ENCODE measurements at places on chromosomes 2 and 18.

DNA sequence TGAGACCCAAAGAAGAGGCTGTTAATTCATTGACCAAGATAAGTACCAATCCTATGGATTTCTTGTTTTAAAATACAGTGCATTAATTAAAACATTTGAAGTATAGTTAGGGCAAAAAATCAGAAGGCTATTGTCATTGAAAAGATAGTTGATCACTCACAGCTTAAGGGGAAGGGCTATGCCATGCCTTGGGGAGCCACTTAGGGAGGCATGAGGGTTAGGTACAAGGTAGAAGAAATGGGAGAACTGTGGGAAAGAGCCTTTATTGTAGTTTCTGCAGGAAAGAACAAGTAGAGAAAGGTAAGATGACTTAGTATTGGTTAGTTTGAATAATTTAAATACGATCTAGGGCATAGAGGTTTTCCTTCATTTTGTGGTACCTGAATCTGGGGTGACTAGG is 1285.5 kb upstream of the TMEFF2 start:
- no peak for DNase-seq

- no peak for DNase-seq
Measured at GRCh38 chr2:192090911-192091310, 103.8 kb downstream of the TMEFF2 start.

DNA sequence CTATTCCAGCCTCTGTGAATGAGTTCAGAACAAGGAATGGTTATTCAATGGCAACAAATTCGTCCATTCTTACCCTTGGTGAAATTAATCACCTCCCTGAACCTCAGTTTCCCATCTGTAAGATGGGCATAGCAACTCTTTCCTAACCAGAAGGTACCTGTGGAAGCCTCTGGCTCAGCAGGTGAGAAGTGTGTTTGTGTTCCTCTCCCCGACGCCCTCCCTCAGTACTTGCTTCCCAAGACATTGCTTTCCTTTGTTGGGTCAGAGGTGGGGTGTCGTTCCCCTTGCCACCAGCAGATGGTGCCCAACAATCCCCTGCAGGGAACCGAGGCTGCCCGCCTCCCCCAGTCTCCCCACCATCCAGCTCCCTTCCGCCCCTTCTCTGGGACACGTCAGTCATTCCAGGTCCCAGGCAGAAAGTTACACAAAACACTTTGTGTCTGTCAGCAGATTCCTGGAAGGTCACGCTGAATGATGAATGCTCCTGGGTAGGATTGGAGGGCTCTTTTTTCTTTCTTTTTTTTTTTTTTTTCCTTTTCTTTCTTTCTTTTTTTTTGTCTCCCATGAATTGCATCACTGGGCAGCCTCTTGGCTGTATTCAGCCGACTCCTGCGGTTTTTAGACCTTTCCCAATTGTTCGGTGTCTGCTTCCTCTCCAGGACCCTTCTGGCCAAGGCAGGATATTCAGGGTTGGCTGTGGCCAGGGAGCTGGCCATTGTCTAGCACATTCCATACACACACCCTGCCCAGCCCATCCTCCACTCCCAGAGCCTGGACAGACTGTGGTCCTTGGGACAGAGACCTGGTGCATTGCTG is 117.3 kb downstream of the LPIN1 start:
- DNase-seq = peak; percentile 45

- no peak for DNase-seq
Measured at GRCh38 chr2:102172745-102173144, 14.1 kb upstream of the IL1RL2 start.

DNA sequence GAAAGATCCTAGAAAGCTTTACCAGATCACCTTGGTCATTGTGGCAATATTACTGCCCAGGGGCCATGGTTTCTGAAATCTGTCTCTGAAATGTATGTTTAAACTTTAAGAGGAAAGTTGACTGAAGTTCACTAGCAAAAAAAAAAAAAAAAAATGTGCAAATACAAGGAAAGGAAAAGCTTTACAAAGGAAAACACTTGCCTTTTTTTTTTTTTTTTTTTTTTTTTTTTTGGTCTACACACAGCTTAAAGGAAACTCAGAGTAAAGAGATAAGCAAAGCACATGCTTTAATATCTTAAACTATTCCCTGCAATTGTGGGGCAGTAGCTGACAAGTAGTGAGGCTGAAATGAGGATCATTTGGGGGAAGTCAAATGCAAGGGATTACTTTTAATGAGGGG is 174.2 kb upstream of the EPAS1 start:
- DNase-seq = no peak

DNA sequence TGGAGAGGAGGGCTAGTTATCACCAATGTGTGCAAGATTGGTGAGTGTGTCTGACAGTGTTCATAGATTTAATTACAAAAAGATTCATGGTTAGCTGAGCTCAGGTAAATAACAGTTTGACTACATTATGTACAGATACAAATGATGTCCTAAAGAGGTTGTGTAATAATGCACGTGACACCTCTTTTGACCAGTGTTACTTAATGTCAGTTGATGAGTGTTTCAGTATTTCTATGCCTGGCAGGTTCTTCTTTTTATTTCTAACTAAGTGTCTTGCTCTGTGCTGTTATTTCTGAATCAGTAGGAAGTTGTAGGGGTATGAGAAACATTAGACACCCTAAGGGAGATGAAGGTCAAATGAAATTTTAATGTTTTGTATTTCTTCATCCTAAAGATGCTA is 7.9 kb upstream of the INHBB start:
- no peak for DNase-seq

- no peak for DNase-seq
Measured at GRCh38 chr2:42519624-42520023, 25.8 kb upstream of the KCNG3 start.

DNA sequence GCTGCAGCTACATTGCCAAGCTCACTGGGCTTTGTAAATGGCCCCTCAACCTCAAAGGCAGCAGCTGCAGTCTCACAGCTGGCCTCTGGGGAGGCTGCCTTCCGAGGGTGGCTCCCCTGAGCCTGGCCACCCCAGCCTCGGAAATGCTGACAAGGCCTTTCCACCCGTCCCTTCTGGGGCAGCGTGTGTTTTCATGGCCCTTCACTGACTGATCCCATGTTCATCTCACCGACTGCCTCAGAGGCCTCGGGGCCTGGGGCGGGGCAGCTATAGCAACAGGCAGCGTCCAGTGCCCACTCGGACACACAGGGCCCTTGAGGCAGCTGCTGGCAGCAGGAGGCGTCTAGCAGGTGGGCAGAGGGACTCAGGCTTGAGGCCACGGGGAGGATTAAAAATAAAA is 149.7 kb downstream of the GLI2 start:
- no peak for DNase-seq

- no peak for DNase-seq
Measured at GRCh38 chr2:128607440-128607839, 288.8 kb upstream of the HS6ST1 start.

DNA sequence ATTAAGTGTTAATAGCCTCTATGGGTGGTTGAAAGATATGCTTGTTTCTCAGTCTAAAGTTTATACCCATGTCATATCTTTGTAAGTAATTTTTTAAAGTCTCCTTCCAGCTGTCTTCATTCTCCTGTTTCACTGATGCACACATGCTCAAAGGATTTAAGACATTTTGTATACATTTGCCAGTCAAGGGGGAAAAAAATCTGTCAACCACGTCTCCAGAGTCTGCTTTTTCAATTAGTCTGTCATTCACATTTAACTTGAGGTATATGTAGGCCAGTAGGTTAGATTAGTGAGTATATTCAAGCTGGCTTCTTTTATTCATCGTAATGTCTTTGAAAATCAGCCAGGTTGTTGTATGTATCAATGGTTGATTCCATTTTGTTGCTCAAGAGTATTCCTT is 193.5 kb downstream of the MCFD2 start:
- no peak for DNase-seq

- no peak for DNase-seq
Measured at GRCh38 chr18:57243624-57244179, 96.8 kb downstream of the BOD1L2 start.

- DNase-seq = no peak
Measured at GRCh38 chr2:140308706-140309105, 1528.5 kb upstream of the NXPH2 start.

- no peak for DNase-seq
Measured at GRCh38 chr18:28854964-28855363, 678.0 kb upstream of the CDH2 start.

DNA sequence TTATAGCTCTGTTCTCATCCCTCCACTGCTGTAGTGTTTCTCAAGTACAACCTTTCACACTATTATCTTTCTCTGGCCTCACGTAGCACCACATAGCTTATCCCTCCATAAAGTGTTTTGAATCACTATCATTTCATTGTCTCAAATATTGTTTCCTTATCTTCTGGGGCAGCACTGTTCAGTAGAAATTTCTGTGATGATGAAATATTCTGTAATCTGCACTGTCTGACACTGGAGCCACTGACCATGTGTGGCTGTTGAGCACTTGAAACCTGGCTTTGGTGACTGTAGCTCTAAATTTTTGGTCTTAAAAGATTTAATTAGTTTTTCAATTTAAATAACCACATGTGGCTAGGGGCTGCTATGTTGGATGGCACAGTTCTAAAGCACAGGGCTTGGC is 78.9 kb downstream of the CPS1 start:
- DNase-seq = no peak

- DNase-seq = no peak
Measured at GRCh38 chr18:55908901-55909366, 320.9 kb upstream of the TCF4 start.

DNA sequence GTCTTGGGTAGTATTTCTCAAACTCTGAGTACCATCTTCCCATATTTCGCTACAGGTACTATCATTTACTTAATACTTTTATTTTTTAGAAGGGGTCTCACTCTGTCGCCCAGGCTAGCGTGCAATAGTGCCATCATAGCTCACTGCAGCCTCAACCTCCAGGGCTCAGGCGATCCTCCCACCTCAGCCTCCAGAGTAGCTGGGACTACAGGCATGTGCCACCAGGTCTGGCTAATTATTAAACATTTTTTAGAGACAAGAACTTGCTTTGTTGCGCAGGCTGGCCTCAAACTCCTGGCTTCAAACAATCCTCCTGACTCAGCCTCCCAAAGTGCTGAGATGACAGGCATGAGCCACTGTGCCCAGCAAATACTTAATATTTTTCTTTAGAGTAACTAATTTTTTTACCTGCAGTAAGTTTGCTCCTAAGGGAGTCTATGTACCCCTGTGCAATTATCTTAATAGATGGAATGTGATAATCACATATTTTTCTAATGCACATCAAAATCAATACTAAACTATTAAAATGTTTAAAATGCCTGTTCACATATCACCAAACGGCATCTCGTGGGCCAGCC is 100.6 kb upstream of the ST3GAL5 start:
- no peak for DNase-seq

- no peak for DNase-seq
Measured at GRCh38 chr2:56583796-56584315, 400.1 kb downstream of the CCDC85A start.

DNA sequence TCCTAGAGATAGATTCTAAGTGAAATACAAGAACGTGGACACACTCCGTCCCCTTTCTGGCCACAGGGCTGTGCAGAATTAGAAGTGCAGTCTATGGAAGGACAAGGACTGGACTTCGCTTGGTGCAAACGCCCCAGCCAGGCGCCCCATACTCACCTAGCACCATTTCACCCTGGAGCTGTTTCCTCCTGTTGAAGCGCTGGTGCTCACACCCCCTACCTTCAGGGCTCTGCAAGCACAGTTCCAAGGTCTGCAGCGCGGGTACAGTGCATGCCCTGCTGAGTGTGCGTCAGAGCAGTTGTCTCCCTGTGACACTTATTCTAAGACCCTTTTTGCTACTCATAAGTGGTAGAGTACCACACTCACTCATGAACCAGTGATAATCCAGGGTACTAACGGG is 3.0 kb downstream of the HPCAL1 start:
- no peak for DNase-seq

DNA sequence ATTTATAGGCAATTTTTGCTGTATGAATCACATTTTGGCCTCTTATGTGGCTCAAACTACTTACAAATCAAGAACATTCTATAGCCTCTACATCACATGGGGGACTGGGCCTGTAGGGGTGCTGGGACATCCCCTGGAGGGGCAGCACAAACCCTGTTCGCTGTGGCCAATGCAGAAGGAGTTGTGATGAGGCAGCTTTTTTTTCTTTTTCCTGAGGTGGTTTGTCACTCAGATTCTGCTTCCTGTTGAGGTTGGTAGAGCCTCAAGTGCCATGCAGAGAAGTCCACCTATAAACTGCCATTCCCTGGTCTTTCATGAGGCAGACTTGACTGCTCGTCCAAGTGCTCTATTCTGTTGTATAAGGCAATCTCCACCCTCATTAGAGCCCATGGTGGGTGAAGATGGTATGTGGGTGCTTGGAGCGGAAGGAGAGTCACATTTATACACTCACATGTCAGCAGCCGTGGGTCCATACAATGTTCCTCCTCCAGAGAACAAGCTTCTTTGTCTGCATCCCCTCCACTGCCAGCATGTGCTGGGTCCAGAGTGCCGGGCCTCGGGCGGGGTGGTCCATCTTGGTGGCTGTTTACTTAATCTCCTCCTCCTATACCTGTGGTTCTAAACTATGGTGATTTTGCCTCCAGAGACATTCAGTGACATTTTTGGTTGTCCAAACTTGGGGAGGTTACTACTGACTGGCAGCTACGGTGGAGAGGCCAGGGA is 120.3 kb downstream of the ACOXL start:
- DNase-seq = no peak

- DNase-seq = no peak
Measured at GRCh38 chr2:133411101-133411500, 157.2 kb downstream of the NCKAP5 start.

DNA sequence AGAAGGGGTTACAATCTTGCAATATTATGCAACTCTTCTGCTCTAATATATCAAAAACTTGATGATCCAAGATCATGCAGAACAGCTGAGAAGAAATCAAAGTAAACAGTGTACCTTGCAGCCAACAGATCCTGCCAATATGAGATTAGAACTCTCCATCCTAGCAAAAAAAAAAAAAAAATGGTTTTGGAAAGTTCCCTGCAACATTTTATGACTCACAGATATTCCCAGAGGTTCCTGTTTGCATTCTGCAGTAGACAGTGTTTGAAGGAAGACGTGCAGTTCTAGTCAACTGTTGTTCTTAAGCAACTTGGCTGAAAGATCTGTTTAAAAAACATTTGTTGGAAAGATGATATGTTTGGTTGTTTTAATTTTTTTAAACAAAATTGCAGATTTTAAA is 103.6 kb upstream of the WDR75 start:
- DNase-seq = no peak

DNA sequence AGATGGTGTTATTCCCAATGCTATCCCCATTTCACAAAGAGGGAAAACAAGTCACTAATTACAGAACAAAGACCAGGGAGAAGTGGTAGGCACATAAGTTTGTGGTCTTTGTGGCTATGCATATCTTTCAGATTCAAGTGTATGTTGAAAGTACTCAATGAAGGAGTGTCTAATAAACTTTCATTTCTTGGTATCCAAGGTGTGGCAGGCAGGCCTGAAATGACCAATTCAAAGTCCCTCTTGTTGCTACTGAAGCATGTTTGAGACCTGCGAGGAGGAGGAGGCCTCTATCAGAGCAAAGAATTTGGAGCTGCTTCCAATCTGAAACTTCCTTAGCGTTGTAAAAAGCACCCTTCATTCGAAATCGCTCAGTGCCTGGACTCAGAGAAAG is 60.9 kb upstream of the KLF7 start:
- no peak for DNase-seq

DNA sequence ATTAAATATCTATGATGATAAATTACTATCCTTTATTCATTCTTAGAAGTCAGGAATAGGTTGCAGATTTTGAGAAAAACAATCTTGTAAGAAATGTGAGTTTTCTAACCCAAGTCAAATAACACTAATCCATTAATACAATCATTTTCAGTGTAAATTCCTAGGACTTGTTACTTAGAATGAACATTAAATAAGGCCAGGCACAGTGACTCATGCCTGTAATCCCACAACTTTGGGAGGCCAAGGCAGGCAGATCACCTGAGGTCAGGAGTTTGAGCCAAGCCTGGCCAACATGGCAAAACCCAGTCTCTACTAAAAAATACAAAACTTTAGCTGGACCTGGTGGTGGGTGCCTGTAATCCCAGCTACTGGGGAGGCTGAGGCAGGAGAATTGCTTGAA is 45.8 kb upstream of the CDKL4 start:
- no peak for DNase-seq

Data from activated naive CD8-positive, alpha-beta T cell treated with anti-CD3 and anti-CD28 coated beads, Interleukin-2, amount 50 U/mL, for 16 hours (primary cell).